ENCODE measurements at places on chromosomes 12 and 14.

DNA sequence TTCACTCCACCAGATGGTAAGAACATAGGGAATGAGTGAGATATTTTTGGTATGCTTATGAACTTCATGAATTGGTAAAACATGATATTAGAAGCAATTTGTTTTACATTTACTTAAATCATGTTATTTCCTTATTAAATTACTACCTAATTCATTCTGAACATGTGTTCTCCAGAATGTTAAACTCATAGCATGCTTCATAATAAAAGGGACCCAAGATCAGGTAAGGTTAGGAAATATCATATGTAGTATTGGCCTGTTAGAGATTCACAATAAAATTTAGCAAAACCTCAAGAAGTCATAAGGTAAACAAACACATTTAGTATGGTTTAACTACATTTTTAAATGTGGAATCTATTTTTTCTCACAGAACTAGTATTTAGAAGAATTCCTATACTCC is 28.2 kb downstream of the PTPRQ start:
- no peak for DNase-seq

GRCh38 chr14:50083467-50084337 is 32.7 kb downstream of the VCPKMT start:
- no peak for DNase-seq

- no peak for DNase-seq
These were observed 49.4 kb downstream of the CD9 start for GRCh38 chr12:6249580-6249979.

GRCh38 chr14:31926123-31926522 is 151.0 kb upstream of the ARHGAP5 start:
- no peak for DNase-seq

DNA sequence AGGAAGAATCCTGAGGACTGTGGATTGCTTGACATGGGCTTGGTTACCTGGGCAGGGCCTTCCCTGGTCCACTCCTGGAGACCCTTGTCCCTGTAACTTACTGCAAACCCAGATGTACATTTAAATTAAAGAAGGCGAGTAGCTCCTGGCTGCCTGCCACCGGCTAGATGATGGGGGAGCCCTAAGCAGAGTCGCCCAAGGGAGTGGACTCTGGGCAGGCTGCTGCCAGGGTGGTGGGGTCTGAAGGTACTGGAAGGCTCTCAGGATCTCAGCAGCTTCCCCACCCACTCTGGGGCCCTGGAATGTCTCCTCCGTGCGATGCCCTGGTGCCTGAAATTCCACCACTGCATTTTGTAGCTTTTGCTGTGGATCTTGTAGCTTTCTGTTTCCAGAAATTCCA is 74.7 kb downstream of the FBXL14 start:
- no peak for DNase-seq

GRCh38 chr12:97960741-97961608 is 498.4 kb downstream of the RMST start:
- DNase-seq: no peak

DNA sequence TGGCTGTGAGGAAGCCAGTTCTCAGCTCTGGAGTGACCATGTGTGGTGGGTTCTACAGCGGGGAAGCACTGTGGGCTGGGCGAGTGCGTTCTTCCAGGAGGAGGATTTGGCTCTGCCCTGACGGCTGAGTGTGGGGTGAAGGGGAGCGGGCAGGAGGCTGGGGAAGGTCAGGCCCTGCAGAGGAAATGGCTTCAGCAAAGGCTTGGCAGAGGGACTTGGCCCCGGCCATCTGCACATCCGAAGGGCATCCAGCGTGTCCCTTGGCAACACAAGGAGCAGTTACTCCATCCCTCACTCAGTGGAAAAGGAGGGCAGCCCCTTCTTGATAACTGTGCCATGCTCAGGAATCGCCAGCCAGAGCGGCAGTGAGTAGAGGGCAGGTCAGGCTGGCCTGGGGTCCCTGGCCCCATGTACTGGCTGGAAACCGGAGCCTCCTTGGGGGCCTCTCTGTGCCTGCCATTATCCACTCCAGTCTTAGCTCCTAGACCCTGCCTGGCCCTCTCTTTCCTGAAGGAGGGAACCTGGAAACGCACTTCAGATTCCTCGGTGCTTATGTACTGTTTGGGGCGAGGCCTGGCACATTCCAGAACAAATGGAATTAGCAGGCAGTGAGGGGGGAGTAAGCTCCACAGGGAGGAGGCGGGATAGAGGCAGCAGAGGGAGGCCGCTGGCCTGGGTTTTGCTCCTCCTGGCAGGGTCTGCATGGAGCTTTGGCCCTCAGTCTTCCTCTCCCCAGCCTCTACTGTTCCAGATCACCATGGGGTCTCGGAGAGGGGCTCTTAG is 133.6 kb upstream of the NCOR2 start:
- DNase-seq: no peak

GRCh38 chr12:101042211-101042610 is 167.8 kb downstream of the SLC5A8 start:
- DNase-seq: no peak

Measured in stimulated activated CD4-positive, alpha-beta T cell treated with anti-CD3 and anti-CD28 coated beads, TNF-alpha, amount 100 ng/mL, for 48 hours (primary cell).